NCI-H510A treated with DMSO at 0.1 percent for 48 hours (cell line): ENCODE measurements at places on chromosomes 6 and 20.
A peak's percentile ranks its signal among the peaks of the same experiment; 100 is the strongest.

DNA sequence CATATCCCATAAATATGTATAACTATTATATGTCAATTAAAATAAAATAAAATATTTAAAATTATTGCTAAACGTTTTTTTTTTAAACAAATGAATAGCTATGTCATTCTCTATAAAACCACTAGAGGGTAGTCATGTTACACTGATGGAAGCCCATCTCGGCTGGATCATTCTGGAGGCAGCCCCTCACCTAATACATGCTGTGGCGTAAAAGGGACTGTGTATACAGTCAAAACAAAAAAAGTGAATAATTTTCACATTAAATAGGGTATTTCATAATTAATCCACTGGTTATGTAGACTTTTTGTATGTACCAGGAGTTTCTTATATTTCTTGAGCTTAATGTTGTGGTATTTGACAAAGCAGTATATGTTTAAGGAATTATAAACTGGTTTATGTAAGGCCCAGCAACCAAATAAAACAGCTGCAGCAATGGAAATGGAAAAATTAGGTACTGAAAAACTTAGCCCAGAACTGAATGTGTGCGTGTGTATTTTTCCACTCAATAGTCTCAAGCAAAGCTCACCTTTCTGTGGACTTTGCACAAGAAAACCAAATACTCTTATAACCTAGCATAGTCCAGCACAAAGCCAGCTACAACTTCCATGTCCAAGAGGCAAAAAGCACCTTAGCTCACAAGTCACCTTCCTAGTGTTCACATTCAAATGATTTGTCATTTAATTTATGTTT, 81.7 kb downstream of the COL9A1 start:
- DNase-seq = peak; percentile 12

- no peak for DNase-seq
Measured at GRCh38 chr6:40556881-40557280, 30.3 kb downstream of the LRFN2 start.

DNA sequence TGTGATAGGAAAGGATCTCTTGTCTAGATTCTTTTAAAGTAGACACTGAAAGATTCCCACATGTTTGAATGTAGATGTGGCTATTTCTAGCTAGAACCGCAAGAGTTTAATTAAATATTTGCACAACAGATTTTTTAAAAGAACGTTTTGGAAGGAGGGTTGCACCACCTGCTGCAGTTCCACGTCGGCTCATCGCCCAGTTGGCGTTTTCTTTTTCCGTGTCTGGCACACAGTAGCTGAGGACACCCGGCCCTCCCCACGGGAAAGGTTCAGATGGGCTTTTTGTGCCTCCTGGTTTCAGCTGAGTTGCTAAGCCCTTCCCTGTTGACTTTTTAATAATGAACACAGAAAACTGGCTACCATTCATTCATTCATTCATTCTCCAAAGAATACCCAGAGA, 41.8 kb upstream of the DOK5 start:
- DNase-seq = peak; percentile 43

- DNase-seq = no peak
Measured at GRCh38 chr20:54611708-54612412, 136.5 kb downstream of the DOK5 start.

DNA sequence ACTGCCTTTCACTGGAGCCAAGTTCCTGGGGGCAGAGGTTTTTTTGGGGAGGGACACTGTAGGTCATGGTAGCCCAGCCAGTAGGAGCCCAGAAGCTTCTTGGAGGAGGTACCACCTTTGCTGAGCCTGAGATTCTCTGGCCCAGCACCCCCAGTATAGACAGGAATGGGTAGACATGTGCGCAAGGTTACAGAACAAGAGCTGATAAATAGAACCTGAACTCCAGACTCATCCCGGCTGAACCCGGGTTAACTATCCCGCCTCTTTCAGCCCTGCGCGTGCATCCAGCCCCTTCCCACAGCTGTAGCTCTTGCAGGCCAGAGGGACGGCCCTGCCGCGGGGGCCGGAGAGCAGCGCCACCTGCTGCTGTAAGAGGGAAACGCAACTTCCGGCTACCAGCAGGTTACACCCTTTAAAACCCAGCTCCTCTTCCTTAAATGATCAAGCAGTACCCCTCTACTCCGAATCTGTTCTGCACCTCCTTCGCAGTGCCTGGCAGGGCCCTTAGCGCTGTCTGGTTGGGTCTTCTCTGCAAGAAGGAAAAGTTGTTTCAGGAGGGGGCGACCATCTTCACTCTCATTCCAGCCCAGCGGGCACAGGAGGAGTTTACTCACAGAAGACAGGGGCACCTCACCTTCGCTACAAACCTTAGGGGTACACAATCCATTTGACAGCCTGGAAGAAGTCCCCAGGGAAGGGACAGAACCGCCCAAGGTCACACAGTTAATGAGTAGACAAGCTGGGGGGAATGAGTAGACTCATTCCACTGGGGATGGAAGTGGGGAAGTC, 7.5 kb downstream of the SRXN1 start:
- DNase-seq = peak; percentile 35

DNA sequence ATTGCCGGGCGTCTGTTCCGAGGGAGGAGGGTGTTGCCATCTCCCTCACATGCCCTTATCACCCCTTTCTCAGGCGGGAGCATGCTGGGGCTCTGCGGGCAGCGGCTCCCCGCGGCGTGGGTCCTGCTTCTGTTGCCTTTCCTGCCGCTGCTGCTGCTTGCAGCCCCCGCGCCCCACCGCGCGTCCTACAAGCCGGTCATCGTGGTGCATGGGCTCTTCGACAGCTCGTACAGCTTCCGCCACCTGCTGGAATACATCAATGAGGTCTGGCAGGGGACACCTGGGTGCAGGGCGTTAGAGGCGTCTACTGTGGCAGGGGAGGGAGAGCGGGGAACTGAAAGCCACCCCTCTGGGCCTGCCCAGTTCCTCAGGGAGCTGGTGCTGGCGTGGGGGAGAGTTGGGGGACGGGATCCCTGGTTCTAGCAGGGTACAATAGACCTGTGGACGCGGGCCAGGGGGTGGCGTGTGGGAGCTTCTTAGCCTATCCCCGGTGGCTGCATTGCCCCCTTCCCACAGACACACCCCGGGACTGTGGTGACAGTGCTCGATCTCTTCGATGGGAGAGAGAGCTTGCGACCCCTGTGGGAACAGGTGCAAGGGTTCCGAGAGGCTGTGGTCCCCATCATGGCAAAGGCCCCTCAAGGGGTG, 697 bp downstream of the PPT2 start:
- peak; percentile 81 for DNase-seq

DNA sequence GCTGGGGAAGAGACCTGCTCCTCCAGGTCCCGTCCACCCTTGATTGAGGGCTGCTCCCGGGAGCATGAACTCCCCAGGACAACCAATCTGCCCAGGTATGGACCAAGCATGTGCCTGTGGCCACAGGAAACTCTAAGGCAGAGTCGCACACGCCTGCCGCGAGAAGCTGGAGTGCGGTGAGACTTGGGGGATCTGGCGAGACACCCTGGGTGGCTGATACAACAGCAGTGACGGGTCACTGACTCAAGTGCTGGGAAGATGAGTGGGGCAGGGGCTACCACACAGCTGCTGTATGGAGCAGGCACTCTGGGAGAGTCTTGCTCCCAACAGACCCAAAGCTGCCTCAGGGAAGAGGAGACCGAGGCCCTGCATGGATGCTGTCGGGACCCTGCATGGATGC, 40.1 kb downstream of the BFSP1 start:
- no peak for DNase-seq

DNA sequence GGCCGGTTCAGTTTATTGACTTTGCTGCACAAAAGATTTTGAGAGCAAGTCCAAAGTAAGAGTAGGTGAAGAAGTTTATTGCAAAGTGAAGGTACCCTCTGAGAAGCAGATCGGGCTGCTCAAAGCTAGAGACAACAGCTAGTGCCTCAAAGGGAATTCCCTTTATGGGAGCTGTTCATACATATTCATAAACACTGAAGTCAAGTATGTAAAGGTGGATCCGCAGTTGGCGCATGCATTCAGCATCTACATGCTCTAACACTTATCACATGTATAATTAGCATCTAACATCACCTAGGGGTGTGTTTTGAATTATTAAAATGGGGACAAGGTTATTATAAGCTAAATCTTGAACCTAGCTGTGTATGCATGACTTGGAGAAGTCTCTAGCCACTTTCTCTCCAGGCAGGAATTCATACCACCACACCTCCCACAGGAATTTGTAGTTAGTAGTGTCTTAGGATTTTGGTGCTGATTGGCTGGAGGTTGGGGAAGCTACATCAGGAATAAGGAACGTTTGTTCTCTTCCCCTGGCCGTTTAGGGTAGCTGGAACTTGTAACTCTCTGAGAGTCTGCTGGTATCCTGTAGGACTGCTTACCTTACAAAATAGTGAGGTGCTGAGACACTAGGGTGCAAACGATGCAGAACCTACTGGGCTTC, 1633.9 kb downstream of the GRIK2 start:
- no peak for DNase-seq

- DNase-seq = peak; percentile 38
Measured at GRCh38 chr20:47380481-47380880, 24.0 kb upstream of the ZMYND8 start.

DNA sequence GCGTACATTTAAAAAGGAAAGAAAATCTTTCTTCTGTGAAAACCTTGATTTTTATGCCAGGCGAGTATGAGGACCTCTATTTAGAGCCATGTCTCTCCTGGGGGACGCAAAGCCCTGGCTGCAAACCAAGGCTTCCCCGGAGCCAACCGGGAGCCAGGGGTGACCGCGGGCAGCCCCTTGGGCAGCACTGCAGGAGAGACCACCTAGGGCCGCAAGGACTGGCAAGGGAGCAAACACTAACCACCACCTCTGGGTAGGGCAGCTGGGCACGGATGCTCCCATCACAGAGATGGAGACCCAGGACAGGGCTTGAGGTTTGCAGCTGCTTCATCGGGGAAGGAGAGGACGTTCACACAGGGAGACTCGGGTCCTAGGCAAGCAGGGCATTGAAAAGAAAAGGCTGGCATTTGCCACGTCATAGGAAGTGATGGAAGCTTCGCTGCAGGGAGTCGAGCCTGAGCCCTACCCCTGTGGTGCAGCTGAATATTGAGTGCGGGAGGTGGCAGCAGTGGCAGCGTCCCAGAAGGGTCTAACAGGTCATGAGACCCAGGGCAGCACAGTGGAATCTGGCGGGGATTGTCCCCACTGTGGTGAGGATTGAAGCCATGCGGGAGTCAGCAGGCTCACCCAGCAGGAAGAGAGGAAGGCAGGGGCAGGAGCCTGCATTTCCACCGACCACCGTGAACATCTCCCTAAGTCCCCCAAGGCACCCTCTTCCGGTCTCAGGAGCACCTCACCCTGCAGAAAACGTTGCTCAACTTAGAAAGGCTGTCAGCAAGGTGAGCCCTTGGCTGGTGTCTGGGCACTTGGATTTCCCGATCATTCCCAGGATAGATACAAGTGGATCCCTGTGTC, 156.2 kb upstream of the CST7 start:
- no peak for DNase-seq

DNA sequence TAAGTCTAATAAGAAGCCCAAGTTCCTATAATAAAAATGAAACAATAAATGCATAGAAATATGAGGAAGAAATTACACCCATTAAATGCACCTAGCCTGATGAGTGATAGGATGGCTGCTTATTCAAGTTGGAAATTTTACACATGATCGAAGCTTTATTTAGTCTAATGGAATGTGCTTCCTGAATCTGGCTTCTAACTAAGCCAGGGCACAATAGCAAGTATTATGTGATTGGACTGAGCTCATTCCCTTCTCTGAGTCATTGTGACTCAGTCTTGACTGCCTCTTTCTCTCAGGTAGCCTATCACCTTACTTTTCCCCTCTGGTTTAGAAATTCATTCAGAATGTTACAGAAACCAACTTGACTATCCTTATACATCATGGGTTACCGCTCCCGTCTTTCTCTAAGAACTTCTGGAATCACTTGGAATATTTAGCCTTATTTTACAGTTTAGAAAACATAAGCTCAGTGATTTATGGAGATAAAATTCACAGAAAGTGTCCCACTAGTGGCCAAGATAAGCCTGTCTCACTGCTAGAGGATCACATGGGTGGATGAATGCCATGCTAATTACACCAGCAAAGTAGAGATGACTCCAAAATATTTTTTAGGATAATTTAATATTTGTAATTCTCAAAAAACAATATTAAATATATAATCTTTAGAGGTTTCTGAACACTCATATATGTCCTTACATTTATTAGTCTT, 505.3 kb upstream of the JAG1 start:
- DNase-seq = no peak

- no peak for DNase-seq
Measured at GRCh38 chr6:106181664-106182418, 95.7 kb downstream of the PRDM1 start.

DNA sequence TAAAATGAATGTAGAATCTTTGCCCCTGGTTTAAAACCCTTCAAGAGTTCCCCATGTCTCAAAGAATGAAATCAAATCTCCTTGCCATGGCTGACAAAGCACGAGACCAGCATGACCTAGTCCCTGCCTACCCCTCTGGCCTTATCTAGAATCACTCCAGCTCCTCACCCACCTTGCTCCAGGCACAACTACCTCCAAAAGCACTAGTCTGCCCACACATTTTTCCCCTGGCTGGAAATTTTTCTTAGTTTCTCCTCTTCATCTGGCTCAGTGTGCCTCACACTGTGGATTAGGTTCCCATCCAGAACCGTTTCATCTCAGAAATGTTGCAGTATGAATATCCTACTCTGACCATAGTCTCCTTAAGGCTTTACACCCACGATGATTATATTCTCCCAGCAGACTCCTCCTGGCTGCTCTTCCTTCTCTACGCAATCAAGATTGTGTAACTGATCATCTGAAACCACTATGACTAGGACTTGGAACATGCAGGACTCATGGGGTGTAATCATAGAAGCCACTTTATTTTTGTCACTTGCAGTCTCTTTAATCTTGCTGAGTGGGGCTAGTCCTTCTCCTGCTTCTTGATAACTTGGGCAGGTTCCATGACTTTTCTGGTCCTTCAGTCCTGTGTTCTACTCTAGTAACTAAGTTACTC, 7.8 kb upstream of the MRS2 start:
- no peak for DNase-seq

DNA sequence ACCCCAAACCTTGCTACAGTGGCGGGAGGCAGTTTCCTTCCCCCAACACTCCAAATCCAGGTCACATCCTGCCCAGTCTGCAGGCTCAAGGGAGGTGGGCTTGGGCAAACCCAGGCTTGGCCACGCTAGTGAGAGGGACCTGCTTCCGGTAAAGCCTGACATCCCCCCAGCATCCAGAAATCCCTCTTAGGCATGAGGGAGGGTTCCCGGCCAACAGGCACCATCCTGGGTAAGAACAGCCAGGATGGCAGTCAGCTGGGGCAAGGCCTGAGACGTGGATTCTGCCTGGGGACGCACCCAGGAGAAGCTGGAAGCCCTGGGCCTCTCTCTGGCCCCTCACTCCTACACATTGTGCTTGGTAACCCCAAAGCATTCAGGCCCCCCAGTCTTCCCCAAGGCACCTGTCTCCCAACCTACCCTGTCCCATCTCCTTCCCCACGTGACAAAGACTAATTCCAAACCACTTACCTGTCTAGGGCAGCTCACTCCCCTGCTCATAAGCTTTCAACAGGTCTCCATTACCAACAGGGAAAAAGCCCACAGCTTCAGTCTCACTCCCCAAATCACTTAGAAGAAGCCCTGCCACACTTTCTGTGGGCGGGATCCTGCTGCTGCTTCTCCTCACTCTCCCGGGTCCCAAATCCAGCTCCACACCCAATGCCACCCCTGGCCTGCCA, 2.1 kb downstream of the C20orf144 start:
- peak; percentile 51 for DNase-seq

GRCh38 chr6:113662688-113663333, 194.3 kb upstream of the MARCKS start:
- DNase-seq = no peak

- no peak for DNase-seq
Measured at GRCh38 chr6:34877259-34877658, 10.6 kb downstream of the TAF11 start.

- DNase-seq = no peak
Measured at GRCh38 chr6:48985025-48985424, 478.0 kb downstream of the MMUT start.
